ELR (cell line): ENCODE measurements at places on chromosomes 1 and 21.

DNA sequence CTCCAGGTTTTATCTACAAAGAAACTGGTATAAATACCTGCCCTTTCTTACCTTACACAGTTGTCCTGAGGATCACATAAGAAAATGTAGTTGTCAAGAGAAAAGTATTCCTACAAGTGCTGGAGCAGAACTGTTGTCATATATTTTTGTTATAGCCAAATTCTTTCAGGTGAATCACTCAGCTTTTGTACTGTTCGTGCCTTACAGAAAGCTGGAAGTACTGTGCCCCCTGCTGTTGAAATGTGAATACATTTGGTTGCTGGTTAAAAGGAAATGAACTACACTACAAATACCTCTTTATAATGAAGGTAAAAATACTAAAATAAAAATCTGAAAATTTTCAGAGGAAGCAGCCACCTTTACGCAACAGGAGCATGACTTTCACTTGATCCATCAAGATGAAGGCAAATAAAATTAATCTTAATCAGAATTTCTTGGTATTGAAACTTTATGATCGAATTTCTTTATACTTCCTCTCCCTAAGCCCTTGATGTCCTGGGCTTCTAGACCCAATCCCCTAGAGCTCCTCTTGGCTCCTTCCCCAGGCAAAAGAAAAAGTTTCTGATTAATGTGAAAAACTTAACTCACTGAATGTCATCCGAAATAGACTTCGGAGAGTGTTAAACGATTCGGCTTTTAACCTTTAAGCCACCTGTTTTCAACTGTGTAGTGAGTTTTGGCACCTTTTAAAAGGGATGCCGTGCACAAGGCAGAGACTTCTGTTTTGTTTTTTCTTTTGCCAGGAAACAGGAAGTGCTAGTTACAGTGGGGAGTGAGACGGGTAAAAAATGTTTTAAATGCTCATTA is 12.5 kb downstream of the CHML start:
- peak; percentile 86 for DNase-seq

GRCh38 chr1:9904596-9904995 is 5.5 kb downstream of the CTNNBIP1 start:
- DNase-seq: no peak

- DNase-seq: no peak
Observed at GRCh38 chr1:33381977-33382376, 48.9 kb downstream of the PHC2 start.

DNA sequence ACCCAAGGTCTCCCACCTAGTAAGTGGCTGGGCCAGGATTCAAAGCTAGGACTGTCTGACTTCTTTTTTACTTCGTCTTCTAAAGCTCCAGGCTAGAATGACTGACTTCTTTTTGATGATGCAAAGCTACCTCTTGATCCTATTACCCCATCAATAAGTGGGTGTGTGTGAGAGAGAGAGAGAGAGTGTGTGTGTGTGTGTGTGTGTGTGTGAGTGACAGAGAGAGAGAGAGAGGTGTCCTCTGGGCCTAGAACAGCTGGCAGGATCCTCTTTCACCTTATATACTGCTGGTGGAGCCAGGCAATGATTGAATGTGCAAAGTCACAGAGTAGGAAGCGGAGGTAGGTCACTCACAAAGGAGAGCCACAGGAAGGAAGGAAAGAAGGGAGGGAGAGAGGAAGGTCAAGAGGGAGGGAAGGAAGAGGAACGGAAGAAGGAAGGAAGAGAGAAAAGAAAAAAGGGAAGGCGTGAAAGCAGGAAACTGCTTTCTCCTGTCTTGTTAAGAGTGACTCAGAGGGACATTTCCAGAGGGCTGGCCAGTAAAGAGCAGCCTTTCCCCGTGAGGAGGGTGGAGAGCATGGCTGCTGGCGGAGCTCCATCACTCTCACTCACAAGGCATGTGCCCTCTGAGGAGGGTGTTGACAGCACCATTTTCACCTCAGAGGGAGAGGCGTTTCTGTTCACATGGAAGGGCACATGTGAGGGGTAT is 68.9 kb downstream of the CDC7 start:
- DNase-seq: peak; percentile 94

GRCh38 chr1:181062836-181063428 is 25.6 kb upstream of the IER5 start:
- peak; percentile 69 for DNase-seq

DNA sequence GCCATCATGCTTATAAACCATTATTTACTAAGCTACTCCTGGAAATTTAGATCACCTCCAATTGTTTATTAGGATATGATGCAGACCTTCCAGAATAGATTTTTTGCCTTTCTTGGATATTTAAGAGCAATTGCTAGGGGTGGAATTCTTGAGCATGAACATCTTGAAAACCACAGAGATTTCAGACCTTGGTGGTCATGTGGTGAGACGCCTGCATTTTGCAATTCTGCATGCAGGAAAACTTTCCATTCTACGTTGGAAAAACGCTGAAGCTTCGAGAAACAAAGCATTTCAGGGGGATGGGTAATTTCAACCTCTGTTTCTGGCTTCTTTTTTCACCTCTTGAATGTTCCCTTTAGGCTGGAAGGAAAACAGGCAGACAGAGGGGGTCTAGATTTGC is 596.3 kb downstream of the KIF26B start:
- no peak for DNase-seq

DNA sequence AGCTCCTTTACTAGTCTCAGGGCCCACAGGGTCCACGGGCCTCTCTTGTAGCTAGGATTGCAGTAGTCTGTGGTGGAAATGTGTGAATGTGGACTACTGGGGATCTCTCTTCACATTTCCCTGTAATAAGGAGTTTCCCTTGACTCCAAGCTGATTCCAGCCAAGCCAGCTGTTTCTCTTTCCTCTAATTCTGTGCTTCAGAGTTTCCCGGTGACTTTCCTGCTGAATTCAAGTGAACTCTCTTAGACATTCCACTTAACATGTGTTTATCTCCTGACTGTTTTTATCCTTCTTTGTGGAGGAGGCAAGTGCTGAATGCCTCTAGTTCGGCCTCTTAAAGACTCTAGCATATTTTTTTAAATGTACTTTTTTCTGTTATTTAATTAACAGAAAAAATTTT is 354.0 kb upstream of the RGS18 start:
- no peak for DNase-seq

- peak; percentile 93 for DNase-seq
Observed at GRCh38 chr1:218463194-218464156, 118.3 kb downstream of the TGFB2 start.
